Hindlimb muscle (tissue), 1 donor: ENCODE measurements at places on chromosomes 2 and 18. TPM values are rescaled to one million over a fixed set of nuclear protein-coding genes. Genes with fewer than 3 reads are reported as not detected.

The PSMA8 gene
- not detected for polyA plus RNA-seq

The FAM161A gene
- polyA plus RNA-seq = 14.3 TPM

- no peak for DNase-seq
Measured at GRCh38 chr2:108257757-108258331, 18.1 kb downstream of the SULT1C3 start.

GRCh38 chr2:164794016-164794415 is 47.6 kb downstream of the COBLL1 start:
- no peak for DNase-seq

GRCh38 chr2:66366619-66367018 is 68.3 kb upstream of the MEIS1 start:
- no peak for DNase-seq

GRCh38 chr2:37911296-37911873 is 13.7 kb upstream of the RMDN2 start:
- no peak for DNase-seq

- no peak for DNase-seq
Measured at GRCh38 chr2:135984199-135985017, 1.0 kb downstream of the DARS1 start.

DNA sequence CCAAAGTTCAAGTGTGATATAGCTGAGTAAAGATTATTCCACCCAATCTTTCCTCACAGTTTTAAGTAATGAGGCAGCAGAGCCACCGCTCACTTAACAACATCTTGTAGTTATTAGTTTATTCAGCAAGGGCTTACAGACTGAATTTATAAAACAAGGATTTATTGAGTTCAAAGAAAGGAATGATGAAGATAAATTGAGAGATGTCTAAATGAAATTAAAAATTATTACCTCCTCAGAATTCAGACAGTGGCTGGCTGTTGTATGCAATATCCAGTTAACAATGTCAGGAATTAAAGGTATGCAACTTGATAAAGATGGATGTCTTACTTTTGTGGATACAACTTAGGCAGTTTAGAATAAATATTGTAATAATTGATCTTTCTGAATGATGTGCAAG is 927.3 kb upstream of the CDH2 start:
- DNase-seq = no peak

DNA sequence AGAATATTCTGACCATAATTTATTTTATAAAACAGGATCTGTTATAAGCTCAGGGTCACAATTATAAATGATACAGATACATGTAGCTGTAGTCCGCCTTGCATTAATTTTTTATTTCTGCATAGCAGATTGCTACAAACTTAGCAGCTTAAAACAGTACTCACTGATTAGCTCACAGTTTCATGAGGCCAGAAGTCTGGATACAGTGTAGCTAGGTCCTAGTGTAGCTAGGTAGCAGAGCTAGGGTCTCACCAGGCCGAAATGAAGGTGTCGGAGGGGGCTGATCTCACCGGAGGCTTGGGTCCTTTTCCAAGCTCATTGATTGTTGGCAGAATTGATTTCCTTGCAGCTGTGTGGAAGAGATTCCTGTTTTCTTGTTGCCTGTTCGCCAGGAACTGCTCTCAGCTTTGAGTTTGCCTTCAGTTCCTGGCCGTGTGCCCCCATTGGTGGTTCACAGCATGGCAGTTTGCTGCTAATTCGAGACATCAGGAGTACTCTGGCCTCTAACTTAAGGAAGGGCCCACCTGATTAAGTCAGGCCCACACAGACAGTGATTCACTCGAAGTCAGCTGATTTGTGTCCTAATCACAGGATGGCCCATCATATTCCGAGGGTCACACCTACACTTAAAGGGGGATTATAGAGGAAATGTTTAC is 18.4 kb downstream of the NAPG start:
- DNase-seq = no peak

GRCh38 chr18:10057401-10057893 is 143.6 kb downstream of the VAPA start:
- no peak for DNase-seq

The LYG2 gene
- 0.25 TPM for polyA plus RNA-seq

The PDCL3 gene
- 29.7 TPM for polyA plus RNA-seq

- DNase-seq = no peak
Measured at GRCh38 chr2:130836501-130837174, at the start of gene ARHGEF4. Gene ARHGEF4, plus strand, starts transcription at chr2:130836914. Its CDS starts 40 bp downstream, at chr2:130836954.
